ENCODE measurements at places on chromosomes 11 and 22.

GRCh38 chr11:37506531-37506930 is 908.5 kb upstream of the RAG2 start:
- DNase-seq: no peak

DNA sequence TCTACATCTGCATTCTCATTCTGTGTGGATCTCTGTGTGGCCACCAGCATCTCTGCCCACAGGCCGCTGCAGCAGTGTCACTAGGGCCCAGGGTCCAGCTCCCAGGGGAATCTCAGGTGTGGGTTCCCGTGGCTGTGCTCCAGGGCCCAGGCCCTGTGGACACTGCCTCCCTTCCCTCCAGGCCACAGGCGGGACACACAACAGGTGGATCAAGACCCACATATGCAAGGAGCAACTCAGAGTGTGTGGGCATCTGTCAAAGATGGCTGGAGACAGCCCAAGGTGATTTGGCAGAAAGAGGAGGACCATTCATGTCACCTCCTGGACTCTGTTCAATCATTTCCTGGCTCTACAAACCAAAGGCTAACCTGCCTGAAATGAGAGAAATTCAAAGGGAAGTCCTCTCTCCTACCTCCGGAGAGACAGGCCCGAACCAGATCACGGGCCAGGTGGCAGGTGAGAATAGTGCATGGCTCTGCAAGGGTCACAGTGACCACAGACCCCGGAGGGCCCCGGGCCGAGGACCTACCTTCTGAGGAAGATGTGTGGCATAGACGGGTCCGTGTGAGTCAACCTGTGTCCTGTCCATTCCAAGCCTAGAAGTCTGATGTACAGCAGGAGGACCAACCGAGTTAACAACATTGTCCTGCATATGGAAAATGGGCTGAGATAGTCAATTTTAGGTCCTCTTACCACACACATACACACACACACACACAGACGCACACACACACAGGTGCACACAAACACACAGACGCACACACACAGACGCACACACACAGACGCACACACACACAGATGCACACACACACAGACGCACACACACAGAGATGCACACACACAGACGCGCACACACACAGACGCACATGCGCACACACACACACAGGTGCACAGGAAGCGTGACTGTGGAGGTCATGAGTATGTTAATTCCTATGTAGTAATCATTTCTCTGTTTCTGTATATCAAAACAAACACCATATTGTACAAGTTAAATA is 1068.5 kb downstream of the BRD1 start:
- DNase-seq: no peak

GRCh38 chr11:66112601-66113499 is 42.8 kb downstream of the PACS1 start:
- no peak for DNase-seq

GRCh38 chr11:8192896-8193209 is 24.0 kb upstream of the RIC3 start:
- no peak for DNase-seq

- no peak for DNase-seq
These were observed 8.6 kb downstream of the C11orf91 start for GRCh38 chr11:33692013-33692504.

DNA sequence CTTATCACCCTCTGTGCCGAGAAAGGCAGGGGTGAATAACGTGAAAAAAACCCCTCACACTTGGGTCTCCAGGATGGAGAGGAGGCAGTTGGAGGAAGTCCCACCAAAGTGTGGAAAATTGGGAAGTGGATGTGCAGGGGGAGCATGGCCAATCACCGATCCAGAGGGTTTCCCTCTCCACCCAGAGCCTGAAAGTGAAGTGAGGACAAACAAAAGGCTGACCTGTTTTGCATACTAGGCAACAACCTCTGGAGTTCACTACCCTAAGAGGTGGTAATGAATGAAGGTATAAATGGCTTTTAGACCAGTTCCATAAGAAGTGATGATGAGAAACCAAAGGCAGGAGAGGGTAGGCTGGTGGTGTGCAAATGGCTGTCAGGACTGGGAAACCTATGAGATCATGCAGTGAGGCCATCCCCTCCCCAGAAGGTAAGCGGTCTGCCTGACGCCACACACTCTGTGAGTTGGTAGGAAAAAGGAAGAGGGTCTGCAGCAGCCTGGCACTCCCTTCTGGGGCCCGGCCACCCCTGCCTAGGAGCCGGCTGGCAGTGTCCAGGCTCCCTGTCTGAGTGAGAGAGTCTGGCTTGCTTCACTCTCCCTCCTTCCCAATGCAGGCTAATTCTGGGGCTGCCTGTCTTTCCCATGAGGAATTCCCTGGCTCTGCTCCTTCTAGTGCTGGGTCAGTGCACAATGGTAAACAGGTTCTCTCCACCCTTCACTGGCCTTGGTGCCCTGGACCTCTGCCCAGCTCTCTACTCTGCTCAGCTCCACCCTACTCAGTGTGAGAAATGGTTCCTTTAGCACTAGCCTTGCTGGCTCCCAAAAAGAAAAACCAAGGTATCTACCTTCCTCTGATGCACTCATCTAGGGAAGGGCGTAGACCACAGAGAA is 15.6 kb downstream of the TBC1D10A start:
- DNase-seq: no peak

DNA sequence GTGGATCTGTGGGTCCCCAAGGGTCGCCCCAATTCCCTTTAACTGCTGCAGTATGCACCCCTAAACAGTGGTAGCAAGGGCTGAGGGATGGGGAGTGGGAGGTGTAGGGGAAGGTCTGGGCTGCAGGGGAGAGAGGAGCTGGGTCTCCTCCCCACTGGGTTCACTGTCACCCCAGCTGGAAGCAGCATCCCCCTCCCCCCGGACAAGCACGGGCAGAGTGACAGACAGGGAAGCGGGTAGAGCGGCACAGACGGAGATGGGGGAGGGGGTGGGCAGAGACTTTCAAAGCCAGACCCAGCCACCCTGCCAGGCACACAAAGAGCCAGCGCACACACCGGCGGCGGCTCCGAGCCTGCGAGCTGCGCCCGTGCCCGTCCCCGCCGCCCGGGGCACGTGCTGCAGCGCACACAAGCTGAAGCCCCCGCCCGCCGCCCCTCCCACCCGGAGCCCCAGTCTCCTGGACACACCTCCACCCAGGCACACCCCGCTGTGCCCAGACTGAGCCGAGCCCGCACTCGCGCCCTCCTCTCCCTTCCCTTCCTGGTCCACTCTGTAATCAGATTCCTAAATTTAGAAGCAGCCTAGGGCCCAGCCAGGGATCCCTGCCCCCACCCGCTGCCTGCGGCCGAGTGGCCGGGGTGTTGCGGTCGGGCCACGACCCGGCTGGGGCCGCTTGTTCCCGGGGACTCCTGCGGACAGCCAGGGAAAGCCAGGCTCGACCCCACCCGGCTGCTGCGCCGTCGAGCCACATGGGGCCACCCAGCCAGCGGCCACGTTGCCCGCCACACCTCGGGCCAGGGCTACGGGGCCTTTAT is 935 bp upstream of the RCOR2 start:
- DNase-seq: no peak

All from activated T-helper 9 cell treated with anti-CD3 and anti-CD28 coated beads, Interleukin-2, amount 50 U/mL, for 16 hours (primary cell).